ENCODE measurements at places on chromosomes 6 and 20.
A peak's percentile ranks its signal among the peaks of the same experiment; 100 is the strongest.

DNA sequence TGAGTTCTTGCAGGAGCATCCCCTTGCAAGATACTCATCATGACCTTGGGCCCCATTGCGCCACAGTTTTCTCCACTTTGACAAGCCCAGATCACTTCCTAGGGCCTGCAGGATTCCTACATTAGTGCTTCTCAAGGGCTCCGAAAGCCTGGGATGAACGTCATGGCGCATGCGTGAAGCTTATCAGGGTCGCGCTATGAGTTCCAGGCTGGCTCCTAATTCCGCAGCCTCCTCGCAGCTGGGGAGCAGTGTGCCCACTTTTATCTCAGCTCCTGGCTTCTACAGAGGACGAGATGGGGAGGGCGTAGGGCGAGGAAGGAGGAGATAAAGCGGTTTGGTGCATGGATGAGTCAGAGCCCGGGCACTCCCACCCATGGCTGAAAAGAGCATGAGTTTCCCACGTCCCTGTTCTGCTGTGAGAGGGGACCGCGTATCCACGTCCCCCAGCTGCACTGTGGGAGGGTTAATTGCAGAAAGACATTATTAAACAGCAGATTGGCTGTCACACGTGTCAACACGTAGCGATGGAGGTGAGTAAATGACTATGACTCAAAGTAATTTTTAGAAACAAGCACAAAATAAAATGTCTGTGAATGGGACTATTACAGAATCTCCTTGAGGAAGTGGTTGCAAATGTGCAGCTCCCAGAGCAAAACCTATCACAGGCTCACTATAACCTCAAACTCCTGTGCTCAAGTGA is 72.9 kb upstream of the DSP start:
- DNase-seq = no peak
- peaks cover 5% of the 10 kb centered on the region for H3K27me3 ChIP-seq
- H3K4me1 ChIP-seq = peaks cover 2% of the 10 kb centered on the region
- H3K27ac ChIP-seq = no peak overlapping the region
- no peak overlapping the region for H3K4me3 ChIP-seq

DNA sequence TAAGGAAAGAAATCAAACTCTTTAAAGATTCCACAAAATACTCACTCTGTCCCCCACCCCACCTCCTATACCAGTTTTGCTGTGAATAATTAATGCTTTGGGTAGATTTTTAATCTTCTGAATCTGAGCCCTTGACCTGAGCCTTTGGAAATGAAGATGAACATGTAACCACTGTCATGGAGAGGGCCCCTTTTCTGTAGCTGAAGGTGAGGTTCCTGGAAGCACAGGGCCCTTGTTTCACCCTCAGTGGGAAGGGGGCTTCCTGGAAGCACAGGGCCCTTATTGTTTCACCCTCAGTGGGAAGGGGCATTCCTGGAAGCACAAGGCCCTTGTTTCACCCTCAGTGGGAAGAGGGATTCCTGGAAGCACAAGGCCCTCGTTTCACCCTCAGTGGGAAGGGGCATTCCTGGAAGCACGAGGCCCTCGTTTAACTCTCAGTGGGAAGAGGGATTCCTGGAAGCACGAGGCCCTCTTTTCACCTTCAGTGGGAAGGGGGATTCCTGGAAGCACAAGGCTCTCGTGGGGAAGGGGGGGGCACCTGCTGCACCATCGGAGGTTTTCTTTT is 75.7 kb downstream of the DACT2 start:
- DNase-seq = no peak
- no peaks in the 10 kb centered on the region for H3K27me3 ChIP-seq
- H3K27ac ChIP-seq = peak overlapping the region; percentile 9
- no peaks in the 10 kb centered on the region for H3K4me1 ChIP-seq
- no peak overlapping the region for H3K4me3 ChIP-seq

GRCh38 chr6:37207903-37208456 is 38.0 kb downstream of the PIM1 start:
- H3K27me3 ChIP-seq = no peaks in the 10 kb centered on the region
- peak overlapping the region; percentile 84 for H3K27ac ChIP-seq
- peak overlapping the region; percentile 62 for H3K4me3 ChIP-seq
- H3K4me1 ChIP-seq = peaks cover 61% of the 10 kb centered on the region
- no peaks in the 10 kb centered on the region for H3K36me3 ChIP-seq
- peak; percentile 83 for DNase-seq

DNA sequence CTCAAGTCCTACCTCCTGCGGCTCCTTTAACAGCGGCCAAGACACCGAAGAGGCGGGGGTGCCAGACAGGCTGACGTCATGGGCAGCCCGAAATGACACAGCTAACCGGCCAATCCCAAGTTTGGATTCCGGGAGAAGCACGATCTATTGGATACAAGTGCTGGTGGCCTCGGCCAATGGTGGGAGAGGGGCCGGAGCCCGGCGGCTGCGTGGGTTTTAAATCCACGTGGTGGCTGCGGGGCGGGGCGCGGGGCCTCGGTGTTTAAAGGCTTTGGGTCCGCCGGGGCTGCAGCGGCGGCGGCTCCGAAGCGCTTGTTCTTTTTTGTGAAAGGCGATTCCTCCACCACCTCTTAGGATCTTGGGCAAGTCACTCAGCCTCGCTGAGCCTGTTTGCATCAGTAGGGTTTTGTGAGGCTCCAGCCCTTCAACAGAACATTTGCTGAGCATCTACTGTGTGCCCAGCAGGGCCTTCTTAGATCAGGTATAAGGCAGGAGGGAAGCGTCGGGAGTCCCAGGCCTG is 8.7 kb upstream of the PMEPA1 start:
- DNase-seq = peak; percentile 92
- H3K4me1 ChIP-seq = peaks cover 6% of the 10 kb centered on the region
- peaks cover 5% of the 10 kb centered on the region for H3K27me3 ChIP-seq
- H3K36me3 ChIP-seq = no peaks in the 10 kb centered on the region
- no peak overlapping the region for H3K27ac ChIP-seq

- no peaks in the 10 kb centered on the region for H3K27me3 ChIP-seq
- H3K27ac ChIP-seq = no peak overlapping the region
- no peak for DNase-seq
- no peaks in the 10 kb centered on the region for H3K4me1 ChIP-seq
- no peak overlapping the region for H3K4me3 ChIP-seq
- no peaks in the 10 kb centered on the region for H3K36me3 ChIP-seq
Measured at GRCh38 chr6:168844821-168845609, 404.0 kb downstream of the SMOC2 start.

DNA sequence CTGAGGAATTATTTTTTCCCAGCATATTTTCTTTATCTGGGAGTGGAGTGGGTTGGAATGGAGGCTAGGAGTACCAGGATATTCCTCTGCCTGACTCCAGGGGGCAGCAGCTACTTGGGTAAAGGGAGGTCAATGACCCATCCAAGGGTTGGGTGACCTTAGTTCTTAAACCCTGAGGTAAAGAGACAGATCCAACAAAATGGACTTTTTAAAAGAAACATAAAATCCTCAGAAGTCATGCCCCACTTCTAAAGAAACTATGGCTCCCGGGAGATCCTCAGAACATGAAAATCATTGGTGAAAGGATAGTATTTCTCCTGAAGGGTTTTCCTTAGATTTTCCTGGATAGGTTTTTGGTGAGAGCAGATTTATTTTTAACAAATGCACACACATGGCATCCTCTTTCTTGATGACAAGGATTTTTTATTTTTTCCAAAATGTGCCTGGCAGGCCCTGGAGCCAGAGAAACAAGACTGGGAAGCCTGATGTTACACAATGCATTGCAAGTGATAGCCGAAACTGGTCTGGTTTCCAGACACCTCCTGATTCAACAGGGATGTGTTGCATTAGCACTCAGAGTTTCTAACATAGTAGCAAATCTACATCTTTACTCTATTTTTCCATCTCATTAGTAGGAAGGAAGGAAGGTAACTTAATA is 240.9 kb upstream of the BTBD3 start:
- H3K27me3 ChIP-seq = no peaks in the 10 kb centered on the region
- H3K4me3 ChIP-seq = no peak overlapping the region
- H3K4me1 ChIP-seq = no peaks in the 10 kb centered on the region
- H3K27ac ChIP-seq = no peak overlapping the region

GRCh38 chr6:20906945-20907344 is 372.7 kb downstream of the CDKAL1 start:
- no peaks in the 10 kb centered on the region for H3K27me3 ChIP-seq
- no peak for DNase-seq
- H3K4me1 ChIP-seq = no peaks in the 10 kb centered on the region
- no peak overlapping the region for H3K4me3 ChIP-seq
- no peak overlapping the region for H3K27ac ChIP-seq

DNA sequence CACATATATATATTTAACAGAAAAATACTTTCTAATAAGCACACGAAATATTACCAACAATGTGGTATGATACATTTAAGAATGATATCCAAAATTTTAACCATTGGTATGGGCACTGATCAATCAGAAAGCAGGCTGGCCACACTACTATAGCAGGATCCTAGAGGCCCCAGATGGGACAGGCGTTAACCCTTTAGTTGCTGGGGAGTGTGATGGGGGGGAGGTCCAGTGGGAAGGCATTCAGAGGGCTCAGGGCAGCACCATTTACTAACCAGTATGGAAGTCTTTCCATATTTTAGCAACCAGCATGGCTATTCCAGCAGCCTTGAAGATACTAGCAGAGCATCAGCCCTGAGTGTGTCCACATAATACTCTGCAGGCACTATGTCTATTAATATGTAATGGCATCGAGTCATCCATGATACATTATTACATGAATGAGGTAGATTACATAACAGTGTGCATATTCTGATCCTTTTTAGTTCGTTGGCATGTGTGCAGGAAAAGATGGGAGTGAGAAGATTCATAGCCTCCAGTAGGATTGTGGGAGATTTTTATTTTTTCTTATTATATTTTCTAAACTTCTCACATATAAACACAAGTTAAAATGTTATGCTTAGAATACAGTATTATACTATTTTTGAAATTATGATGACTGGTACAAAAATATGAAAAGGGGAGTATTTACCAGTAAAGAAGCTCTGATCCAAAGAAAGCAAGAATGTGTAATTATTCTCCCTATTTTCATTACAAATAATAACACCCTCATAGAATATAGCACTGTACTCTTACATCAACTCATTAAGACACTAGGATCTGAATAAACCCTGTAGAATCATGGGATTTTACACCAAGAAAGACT is 78.9 kb downstream of the FAM217A start:
- peaks cover 3% of the 10 kb centered on the region for H3K4me1 ChIP-seq
- DNase-seq = no peak
- peaks cover 10% of the 10 kb centered on the region for H3K36me3 ChIP-seq
- no peak overlapping the region for H3K27ac ChIP-seq

DNA sequence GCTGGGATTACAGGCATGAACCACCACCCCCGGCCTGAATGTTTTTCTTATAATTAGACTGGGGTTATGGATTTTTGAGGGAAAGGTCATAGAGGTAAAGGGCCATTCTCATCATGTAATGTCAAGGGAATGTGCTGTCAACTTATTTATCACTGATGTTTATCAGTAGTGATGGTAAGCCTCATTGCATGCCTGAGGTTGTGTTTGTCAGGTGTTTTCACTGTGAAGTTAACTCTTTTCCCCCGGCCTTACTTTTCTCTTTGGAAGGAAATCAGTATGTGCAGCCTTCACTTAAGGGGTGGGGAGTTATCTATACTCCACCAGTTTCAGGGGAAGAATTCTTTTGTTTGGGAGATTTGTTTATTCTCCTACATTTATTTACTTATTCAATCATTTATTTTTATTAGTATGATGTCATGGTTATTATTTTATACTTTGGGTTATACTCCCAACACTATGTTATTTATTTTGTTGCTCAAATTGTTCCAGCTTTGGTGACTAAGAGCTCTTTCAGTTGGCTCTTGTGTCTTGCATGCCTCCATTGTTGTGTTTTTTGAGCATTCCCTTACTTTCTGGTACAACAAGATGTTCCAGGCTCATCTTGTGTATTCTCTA is 2.8 kb upstream of the SLC17A5 start:
- H3K4me3 ChIP-seq = no peak overlapping the region
- no peaks in the 10 kb centered on the region for H3K36me3 ChIP-seq
- no peak for DNase-seq
- no peaks in the 10 kb centered on the region for H3K27me3 ChIP-seq
- H3K27ac ChIP-seq = no peak overlapping the region

DNA sequence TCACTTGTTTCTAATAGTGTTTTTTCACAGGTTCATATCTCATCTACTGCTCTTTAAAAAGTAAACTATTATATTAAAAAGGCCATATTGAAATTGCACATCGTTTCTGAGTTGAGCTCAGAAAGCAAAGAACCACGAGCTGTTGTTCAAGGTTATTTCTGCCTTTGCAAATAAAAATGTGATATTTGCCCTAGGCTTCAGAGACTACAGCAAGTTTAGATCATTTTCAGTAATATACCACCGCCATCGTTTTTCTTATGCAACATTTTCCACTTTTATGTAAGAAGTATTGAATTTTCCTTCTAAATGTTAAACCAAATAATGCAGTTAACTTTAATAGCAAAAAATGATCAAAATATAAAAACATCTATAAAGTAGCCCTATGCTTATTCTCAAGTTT is 71.1 kb downstream of the DST start:
- H3K4me1 ChIP-seq = no peaks in the 10 kb centered on the region
- H3K27ac ChIP-seq = no peak overlapping the region
- no peak overlapping the region for H3K4me3 ChIP-seq
- H3K27me3 ChIP-seq = peaks cover 4% of the 10 kb centered on the region
- DNase-seq = no peak
- no peaks in the 10 kb centered on the region for H3K36me3 ChIP-seq

DNA sequence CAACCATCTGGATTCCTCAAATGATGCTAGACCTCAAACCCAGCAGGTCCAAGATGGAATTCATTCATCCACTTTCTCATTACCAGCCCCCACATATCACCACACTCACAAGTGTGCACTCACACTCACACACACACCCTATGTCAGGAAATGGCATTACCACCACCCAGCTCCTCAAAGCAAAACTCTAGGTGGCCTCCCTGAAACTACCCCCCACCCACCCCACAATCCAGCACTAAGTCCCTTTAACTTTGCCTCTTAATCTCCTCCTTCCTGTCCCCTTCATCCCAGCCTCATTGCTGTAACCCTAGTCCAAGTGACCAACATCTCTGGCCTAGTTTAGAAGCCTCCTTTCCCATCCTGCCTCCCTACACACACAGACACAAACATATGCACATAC is 109.4 kb downstream of the TNFAIP3 start:
- DNase-seq = no peak
- no peaks in the 10 kb centered on the region for H3K27me3 ChIP-seq
- peaks cover 34% of the 10 kb centered on the region for H3K4me1 ChIP-seq

DNA sequence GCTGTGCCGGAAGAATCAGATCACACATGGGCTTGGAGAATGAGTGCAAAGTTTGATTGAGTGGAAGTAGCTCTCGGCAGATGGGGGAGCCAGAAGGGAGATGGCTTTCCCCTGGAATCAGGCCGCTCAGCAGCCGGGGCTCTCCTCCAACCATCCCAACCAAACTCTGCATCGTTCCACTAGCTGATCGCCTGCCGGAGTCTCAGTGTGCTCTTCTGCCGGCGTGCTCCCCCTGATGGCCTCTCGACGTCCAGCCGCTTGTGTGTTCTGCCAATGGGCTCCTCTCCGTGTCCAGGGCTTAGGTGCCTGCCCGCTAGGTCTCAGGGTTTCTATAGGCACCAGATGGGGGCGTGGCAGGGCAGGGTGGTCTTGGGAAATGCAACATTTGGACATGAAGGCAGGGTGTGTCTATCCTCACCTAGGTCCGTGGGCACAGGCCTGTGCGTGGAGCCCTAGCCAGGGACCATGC is 4.9 kb upstream of the BIRC7 start:
- H3K4me3 ChIP-seq = no peak overlapping the region
- no peak overlapping the region for H3K27ac ChIP-seq
- DNase-seq = no peak
- H3K4me1 ChIP-seq = no peaks in the 10 kb centered on the region
- no peaks in the 10 kb centered on the region for H3K36me3 ChIP-seq
